ENCODE measurements at places on chromosomes 11 and 22.

DNA sequence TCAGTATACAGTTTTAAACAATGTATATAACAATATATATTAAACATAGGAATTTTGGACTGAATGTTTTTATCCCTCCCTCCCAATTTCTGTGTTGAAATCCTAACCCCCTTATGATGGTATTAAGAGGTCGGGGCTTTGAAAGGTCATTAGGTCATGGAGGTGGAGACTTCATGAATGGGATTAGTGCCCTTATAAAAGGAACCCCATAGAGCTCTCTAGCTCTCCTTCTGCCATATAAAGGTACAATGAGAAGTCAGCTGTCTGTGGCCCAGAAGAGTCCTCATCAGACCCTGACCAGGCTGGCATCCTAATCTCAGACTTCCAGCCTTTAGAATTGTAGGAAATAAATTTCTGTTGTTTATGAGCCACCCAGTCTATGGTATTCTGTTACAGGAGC is 6.5 kb downstream of the NNMT start:
- no peak for DNase-seq

GRCh38 chr11:108562746-108563581 is 30.6 kb downstream of the EXPH5 start:
- DNase-seq, result no peak

- DNase-seq, result no peak
Observed at GRCh38 chr11:134577751-134578395, 165.8 kb upstream of the B3GAT1 start.

DNA sequence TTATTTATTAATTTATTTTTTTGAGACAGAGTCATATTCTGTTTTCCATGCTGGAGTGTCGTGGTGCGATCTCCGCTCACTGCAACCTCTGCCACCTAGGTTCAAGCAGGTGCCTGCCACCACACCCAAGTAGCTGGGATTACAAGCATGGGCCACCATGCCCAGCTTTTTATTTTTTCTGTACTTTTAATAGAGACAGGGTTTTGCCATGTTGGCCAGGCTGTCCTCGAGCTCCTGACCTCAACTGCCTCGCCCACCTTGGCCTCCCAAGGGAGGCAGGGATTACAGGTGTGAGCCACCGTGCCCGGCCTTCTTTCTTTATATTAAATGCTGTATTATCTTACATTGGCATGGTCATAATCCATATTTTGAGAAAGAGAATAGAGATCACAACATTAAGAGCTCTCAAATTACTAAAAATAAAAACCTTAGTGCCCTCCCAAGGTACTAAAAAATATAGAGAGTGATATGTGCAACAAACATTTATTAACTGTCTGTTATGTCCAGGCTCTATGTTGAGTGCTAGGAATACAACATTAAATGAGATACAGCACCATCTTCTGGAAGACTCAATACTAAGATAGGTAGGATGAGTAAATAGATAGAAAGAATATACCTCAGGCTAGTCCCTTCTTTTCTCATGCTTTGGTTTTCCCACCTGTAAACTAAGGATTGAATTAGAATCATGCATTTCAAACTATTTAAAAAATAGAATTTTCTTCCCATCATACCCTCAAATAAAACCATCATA is 84.1 kb downstream of the BBOX1 start:
- no peak for DNase-seq

- no peak for DNase-seq
Observed at GRCh38 chr11:44464741-44465140, 100.7 kb upstream of the CD82 start.

DNA sequence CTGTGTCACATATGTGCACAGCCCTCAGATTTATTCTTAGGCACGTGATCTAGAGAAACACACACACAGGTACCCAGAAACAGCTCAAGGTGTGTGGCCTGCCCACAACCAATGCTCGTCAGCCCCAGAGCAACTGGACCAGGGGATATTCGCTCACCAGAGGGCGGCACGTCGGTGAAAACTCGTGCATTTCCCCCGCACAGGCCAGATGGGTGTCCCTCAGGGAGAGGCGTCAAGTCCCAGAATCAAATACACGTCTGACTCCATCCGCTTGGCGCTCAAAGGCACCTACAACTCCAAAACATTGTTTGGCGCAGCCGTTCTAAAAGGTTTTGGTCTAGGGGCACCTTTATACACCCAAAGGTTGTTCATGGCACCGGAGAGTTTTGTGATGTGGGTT is 429.0 kb downstream of the BRD1 start:
- no peak for DNase-seq

- DNase-seq, result no peak
Observed at GRCh38 chr11:108606495-108607160, 13.1 kb upstream of the EXPH5 start.

DNA sequence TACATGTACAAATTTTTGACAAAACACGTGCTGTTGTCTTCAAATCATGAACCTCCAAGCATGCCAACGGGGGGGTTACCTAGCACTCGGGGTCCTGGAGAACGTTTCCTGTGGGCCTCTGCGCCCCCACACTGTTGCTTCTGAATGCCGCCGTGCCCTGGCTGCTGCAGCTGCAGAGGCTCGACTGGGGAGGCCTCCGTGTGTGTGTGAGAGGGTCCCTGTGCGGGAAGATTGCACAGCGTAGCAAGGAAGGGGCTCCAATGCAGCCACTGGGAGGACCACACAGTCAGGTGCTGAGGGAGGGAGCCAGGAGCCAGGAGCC is 1322.2 kb downstream of the TBC1D22A start:
- no peak for DNase-seq

DNA sequence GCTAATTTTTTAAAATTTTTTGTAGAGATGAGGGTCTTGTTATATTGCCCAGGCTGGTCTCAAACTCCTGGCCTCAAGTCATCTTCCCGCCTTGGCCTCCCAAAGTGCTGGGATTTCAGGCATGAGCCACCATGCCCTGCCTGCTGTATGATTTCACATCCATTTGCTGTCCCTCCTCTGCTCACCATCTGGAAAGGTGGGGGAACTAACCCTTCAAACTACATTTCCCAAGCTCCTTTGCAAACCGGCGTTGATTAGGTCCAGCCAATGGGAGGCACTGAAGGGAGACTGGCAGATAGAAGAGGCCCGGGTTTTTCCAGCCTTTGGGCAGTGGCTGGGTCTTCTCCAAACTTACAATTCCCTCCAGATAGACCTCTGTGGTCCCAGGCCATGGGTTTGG is 19.3 kb downstream of the RFPL1 start:
- DNase-seq, result no peak

DNA sequence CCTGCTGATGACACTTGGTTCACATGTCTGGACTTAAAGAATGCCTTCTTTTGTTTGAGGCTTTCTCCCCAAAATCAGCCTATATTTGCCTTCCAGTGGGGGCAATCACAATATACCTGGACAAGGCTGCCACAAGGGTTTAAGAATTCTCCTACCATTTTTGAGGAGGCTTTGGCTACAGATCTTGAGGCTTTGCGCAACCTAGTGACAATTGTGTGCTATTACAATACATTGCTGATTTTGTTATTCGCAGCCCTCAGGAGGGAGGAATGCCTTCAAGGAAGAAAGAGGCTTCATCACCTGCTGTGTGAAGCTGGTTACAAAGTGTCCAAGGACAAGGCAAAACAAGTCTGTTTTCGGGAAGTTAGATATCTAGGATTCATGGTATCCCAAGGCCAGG is 50.8 kb upstream of the OR4C15 start:
- no peak for DNase-seq

DNA sequence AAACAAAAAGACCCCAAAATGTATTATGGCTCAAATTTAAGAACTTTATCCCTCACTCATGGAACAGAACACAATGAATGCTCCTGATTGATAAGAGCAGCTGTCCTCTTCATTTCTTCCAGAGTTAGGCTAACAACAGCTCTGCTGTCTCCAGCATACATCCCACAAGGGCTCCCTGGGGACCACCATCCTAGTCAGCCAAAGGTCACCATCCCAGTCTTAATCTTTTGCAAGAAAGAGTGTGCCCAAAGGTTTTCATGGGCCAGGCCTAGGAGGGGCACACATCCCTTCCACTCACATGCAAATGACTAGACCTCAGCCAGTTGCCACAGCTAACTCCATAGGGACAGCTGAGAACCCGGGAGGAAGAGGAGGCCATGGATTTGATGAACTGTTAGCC is 555.3 kb downstream of the BUD13 start:
- no peak for DNase-seq

- no peak for DNase-seq
Observed at GRCh38 chr11:106789406-106789805, 228.9 kb downstream of the GUCY1A2 start.

- no peak for DNase-seq
Observed at GRCh38 chr11:37394236-37394870, 796.3 kb upstream of the RAG2 start.

DNA sequence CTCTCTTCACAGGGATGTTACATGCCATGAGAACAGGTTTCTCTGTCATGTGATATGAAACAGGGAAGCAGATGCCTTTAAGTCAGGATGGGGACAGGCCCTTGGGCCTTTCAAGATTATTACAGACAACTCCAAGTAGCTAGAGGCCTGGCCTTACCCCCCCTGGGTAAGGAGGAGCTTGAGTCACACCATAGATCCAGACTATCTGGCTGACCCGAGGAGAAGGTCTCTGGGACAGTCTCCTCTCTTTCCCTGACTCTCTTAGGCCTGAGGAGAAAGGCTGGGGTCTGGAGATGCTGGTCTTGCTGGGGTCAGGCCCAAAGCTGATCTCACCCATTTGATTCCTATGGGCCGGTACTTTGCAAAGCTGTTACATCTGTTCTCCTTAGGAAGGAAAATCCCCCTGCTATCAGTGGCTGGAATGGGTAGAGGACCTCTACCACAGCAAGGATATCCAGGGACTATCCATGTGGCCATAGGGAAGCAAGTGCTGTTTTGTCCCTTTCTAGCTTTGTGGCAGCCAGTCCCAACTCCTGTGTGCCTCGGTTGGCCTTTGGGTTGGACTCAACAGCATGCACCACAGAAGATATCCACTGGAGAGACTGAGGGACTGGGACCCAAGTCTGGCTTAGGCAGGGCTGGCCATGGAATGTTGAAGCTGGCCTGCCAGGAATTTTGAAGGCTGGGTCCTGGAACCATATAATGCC is 25.2 kb downstream of the RELT start:
- DNase-seq, result peak; percentile 16

DNA sequence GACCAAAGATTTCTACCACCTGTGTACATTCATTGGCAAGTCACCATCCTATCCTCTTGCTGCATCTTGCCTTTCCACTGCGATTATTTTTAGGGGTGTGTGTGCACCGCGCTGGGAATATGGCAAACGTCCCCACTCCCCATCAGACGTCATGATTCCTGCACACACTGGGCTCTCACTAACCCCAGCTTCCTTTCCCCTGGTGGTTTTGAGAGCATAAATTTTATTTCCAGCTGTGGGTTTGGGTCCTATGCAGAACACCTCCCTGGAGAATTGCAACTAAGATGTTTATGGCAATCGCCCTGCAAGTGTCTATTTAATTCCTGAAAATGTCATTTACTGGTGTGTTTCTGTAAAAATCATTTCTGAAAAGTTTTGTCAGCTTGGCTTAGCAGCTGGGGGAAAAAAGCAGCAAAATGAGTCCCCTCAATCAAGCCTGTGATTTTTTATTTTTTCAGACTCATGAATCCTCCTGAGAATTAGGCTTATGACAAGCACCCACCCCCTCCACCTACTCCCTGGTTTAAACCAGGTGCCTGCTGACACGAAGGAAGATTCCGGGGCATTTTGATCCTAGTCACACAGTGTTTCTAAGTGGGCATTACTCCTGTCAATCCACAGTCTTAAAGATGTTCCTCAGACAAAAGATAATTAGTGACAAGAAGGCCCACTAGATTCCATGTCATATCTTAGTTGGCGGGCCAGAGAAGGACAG is 23.8 kb downstream of the UPB1 start:
- DNase-seq, result no peak

GRCh38 chr22:50171319-50171964 is 911 bp downstream of the PANX2 start:
- no peak for DNase-seq

DNA sequence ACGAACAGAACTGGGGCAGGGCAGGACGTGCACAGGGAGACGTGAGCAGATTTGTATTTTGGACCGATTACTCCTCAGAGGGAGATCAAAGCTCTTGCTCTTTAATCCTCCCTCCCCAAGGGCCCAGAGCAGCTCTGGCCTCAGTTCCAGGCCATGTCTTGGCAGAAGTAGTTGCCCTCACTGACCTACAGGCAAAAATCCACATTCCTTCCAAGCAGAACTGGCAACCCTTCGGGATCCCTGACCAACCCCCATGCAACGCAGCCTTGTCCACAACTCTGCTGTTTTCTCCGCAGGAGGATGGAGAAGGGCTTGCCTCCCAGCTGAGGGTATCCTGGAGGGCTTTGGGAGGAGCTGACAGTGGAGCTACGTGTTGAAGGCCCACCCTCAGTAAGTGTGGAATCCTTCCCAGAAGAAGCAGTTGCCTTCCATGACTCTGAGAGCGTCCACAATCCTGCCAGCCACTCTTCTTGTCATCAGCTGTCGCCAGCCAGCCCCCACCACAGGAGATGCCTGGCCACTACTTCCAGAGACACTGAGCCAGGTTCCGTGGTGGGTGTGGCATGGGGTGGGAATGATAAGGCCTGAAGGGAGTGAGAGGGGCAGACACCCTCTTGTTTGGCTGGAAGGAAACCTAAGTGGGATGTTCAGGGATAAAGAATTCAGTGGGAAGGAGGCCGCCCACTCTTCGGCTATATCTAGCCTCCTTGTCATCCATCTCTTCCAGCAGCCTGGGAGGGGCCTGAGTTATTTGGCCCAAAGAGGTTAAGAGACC is 68.1 kb downstream of the PDE2A start:
- no peak for DNase-seq

- DNase-seq, result no peak
Observed at GRCh38 chr22:21690401-21690801, 24.6 kb downstream of the PPIL2 start.

GRCh38 chr11:57761301-57762234 is at the start of gene CTNND1:
TSS of gene CTNND1 (plus strand) at chr11:57761802. CDS start at chr11:57791479, 29,677 bp downstream.
- DNase-seq, result peak; percentile 54

DNA sequence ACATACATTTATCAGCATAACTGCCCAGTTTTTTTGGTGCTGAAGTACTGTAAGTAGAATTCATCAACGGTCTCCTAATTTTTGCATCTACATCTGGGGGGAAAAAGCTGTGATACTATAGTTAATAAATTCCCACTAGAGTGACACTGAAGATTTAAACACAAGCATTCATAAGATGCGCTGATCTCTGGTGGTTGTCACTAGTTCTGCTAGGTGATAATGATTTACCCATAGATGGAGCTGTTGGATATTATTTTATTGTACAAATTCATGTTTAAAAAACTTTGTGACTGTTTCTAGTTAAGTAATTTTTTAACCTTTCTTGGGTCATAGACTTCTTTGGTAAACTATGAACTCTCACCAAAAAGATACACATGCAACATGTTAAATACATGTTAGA is 106.6 kb downstream of the EMSY start:
- DNase-seq, result no peak

DNA sequence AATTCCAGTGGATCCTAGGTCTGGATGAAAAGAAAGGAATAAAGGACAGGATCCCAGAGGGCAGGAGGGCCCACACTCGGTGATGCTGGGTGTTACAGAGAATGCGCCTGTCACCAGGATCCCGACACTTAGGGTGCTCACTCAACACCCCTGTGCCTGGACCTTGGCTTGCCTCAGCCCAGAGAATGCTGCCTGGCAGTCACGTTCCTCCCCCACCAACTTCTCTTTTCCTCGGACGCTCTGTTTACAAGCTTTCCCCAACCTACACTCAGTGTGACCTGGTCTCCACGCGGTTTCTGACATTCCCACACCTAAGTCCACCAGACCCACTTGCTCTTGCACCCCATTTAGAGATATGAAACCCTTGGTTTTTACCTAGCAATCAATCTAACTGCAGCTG is 38.0 kb upstream of the ETS1 start:
- no peak for DNase-seq
